ENCODE measurements at places on chromosomes 4 and X.

DNA sequence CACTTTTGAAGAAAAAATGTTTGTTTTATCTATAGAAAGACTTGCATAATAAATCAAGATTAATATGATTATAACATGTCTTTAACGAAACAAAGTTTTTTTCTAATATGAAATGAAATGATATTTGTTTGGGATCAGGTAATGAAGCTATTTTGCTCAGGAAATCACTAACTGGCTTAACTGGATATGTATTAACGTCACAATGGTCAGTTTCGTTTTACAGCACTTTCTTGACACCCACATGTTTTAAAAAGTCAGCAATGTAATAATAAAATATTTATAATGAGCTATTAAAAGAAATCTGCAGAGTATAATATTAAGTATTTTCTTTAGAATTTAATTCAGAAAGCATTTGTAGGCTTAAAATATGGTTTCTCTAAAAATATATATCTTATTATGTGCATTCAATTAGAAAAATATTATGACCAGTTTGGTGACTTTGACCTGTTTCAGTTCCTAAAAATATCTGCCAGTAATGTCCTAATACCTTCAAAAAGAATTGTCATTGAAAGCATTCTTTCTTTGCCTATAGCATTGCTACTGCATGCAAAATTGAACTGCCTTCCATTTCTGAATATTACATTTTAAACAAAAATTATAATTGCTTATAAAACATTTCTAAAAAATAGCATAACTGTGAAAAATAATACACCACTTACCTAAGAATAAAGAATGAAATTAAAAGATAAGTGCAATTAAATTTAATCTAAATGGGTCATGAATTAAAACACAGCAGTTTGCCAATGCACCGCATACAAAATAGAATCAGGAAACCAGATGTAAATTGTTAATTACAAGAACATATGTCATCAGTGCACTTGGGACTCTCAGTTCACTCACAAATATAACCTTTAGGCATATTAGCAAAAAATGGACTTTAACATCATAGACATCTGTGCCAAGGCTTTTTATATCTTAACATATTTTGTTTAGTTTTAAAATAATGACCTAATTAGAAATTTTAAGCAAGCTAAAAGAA, 31.6 kb downstream of the TIGD2 start:
- DNase-seq: no peak

DNA sequence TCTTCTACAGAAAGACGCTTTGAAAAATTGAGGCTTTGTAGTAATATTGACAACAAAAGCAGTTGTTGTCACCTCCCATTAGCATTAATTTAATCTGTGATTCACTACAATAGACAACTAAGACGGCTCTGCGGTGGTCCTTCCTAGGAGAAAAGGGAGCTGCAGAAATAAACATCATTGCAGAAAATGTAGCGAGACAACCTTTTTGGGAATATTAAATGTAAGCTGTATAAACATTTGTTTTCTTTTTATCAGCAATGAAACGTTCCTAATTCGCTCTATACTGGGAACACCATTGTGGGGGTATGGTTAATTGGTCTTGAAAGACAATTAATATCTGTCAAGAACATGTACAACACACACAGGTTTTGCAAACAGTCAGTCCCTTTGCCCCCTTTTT, 583.3 kb upstream of the TENM3 start:
- DNase-seq: no peak

DNA sequence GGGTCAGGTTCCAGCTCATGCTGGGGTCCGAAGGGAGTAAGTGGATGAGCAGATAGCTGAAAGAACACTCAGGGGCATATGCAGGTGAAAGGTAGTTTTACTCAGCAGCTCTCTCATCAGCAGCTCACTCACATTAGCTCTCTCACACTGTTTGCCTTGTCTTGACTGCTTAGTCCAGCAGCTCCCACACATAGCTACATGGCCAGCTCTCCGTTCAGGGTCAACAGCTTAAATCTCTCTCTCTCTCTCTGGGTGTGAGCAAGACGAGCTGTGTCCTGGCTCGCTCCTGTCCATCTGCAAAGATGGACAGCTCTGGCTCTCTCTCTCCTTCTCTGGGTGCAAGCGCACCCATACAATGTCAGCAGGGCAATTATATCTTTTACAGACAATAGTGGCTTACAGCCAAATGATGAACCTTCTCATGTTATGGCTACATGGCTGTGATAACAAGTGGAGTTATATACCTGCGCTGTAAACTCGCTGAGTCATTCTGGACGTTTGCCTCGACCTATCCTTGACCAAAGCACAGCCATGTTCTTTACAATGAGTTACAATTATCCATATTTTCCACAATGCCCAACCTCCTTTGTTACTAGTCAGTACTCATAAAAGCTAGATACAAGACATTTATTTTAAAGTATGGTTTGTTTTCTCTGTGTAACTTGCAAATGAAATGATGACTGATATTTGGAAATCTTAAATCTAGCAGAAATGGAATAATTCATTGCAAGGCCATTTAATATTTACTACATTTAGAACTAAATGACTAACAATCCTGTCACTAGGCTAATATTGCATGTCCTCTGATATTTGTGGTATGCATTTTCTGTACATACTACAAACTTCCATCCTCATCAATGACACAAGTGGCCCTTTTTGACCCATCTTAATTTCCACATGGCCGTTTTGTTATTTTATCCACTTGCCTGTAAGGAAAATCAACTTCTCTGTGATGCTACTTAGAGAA, 9.3 kb downstream of the PAPSS1 start:
- DNase-seq: no peak

DNA sequence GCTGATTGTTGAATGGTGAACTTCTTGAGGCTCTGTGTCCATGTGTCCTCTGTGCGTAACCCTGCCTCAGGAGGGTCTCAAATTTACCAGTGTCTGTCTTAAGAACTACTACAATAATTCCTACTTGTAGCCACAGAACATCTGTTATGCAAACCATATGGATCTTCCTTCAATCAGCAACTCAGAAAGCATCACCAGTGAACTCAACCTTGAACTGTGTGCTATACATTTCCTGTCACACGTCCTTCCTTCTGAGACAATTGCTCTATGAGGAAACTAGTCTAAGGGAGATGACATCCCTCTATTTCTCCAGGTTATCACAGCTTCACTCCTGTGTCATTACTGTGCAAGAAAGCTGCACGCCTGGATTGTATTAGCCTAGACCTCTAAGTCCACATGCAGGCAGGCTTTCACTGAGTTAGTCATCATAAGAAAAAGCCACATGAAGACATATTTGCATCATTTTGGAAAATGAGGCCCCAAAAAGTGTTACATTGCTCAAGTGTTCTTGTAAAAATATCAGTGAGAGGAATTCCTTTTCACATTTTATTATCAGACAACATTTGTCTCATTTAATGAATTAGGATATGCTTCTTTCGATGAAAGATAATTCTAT, 157.8 kb downstream of the AFF2 start:
- no peak for DNase-seq

- no peak for DNase-seq
Measured at GRCh38 chr4:145307120-145307519, 126.7 kb upstream of the OTUD4 start.

- DNase-seq: no peak
Measured at GRCh38 chr4:149999485-150000074, 78.7 kb upstream of the DCLK2 start.

- no peak for DNase-seq
Measured at GRCh38 chr4:20462426-20463175, 210.9 kb downstream of the SLIT2 start.

- no peak for DNase-seq
Measured at GRCh38 chr4:159271856-159272255, 169.0 kb downstream of the RAPGEF2 start.

DNA sequence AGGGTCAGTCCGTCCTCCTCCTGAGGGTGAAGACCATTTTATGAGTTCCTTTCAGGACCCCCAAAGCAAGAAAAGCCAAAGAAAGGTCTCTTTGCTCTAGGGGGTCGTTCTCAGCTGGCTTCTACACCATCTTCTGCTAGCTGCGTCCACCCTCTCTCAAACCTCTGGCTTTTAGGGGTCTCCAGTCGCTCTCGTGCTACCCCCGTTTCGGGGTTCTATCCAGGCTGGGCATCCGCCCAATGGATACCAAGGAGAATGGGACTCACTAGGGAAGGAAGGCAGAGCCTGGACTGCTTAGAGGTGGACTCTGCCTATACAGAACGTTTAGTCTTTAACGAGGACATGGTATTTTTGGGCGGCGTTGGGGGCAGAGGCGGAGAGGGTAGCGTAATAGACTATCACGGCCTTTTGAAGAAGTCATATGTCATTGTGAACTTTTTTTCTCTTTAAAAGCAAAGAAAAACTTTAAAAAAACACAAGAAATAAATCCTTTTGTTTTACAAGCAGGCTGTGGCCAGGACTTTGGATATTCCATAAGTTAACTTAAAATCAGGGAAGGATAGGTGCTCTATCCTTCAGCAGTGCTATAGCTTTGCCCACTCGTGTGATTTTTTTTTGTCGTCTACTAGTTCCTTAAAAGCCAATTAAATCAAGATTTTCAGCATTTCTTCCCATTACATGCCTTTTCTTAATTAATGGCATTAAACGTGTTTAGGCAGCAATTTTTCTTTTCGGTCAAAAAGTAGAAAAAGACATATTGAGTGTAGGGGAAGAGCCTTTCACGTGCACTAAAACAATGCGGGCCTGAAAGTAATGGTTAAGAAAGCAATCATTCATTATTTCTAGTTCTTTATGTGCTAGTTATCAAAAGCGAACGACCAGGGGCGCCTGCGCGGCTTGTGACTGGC, 7.2 kb upstream of the PITX2 start:
- no peak for DNase-seq
